Activated naive CD4-positive, alpha-beta T cell (primary cell): ENCODE measurements at places on chromosomes 4 and X.

- no peak for DNase-seq
Observed at GRCh38 chrX:69104756-69105434, 60.4 kb downstream of the PJA1 start.

DNA sequence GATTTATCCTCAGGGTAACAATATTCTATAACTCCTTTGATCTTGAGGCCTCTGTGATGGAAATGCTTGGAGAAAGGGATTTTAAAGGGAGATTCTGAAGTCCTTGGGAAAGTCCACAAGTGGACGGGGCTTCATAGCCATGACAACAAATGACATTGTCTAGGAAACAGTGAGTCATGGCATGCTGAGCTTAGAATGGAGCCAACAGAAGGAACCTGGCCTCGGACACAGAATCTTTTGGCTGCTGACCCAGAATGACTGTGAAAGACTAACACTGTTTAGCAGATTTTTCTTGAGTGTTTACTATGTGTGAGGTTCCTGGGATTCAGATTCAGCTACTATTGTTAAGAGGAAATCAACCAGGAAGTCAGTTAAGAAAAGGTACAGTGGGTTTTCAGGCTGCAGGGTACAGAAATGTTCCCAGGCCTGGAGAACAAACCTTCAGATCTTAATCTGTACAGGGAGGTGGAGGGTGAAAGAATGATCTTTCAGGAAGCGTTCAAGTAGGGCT lies 18.1 kb upstream of the CXCL2 start:
- DNase-seq, result no peak

GRCh38 chr4:165383591-165384073 lies 4.8 kb downstream of the CPE start:
- DNase-seq, result no peak

- DNase-seq, result no peak
Observed at GRCh38 chrX:134368126-134368525, 91.8 kb upstream of the HPRT1 start.

- no peak for DNase-seq
Observed at GRCh38 chr4:121454251-121454979, 73.6 kb upstream of the QRFPR start.

DNA sequence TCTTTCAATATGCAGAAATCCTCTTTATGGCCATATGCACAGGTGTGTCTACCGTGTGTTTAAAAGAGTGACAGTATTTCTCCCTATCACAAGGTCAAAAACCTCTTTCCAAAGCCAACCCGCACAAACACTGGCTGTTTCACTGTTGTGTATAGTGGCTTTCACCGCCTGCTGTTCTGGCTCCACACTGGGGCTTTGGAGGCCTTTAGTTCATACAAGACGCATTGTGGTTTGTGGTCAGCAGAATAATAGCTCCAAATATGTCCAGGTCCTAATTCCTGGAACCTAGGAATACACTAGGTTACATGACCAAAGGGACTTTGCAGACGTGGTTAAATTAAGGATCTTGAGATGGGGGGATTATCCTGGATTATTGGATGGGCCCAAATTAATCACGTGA lies 40.7 kb upstream of the FAM9A start:
- DNase-seq, result no peak

DNA sequence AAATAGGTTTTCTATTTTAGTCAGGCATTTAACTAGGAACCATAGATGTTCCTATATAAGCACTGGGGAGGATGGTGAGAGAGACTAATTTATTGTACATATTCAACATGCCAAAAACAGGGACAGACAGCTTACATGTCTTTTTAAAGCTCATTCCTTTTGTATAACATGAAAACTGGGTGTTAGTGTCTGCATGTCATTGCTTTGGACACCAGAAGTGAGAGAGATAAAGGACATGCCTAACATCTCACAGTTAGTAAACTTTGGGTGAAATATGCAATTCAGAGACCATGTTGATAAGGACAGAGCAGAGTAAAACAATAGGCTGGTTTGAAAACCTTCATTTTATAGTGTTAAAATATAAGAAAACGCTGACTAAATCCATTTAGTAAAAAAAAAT lies 860.0 kb upstream of the LCORL start:
- no peak for DNase-seq

- no peak for DNase-seq
Observed at GRCh38 chr4:143654571-143654970, 45.9 kb downstream of the FREM3 start.

DNA sequence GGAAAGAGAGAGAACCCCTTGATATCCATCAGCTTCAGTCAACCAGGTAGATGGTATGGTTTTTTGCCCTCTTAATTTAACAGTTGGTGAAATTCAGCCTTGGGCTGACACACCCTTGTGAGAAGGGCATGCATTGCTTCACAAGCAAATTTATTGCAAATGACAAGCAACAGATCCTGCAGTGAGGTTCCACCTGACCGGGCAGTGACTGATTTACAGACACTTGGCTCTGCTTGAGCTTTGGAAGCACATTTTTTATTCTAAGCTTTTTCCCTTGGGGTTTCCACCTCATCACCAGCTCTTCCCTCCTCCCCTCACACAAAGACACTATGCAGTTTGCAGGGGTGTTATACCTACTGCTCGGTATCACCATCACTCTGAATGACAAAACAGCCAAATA lies 28.3 kb upstream of the SERTM2 start:
- DNase-seq, result no peak

GRCh38 chr4:137678796-137679195 lies 146.5 kb upstream of the PCDH18 start:
- no peak for DNase-seq

DNA sequence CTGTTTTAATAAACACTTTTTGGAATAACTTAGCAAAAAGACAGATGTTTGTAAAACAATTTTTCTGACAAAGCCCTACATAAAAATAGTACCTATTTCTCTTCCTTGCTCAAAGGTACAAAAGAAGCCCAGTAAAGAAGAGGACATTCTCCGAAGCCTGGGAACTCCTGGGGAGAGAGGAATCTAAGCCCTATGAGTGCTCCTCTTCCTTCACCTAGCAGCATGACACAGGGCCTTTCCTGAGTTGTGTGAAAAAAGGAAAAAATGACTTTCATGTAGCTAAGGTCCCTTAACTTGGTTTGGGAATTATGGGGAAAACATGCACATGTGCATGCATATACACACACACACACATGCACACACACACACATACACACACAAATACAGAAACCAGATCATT lies 586.9 kb downstream of the TMA16 start:
- DNase-seq, result no peak

DNA sequence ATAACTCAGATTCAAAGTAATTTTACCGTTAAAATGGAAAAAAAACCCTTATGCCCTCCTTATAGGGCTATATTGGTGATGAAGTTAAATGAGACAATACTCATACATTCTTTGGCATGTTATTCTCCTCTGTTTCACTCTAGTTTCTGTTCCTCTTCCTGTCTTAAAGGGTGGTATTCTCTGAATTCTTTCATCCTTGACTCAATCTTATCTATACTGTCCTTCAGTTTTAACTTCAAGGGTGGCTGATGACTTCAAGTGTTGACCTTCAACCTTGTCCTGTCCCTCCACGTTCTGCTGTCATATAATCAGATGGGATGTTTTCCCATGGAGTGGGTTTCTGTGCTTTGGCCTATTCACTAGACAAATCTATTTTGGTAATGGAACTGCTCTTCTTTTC lies 44.0 kb downstream of the ZNF518B start:
- DNase-seq, result no peak

- no peak for DNase-seq
Observed at GRCh38 chr4:184148738-184149637, 68.7 kb downstream of the ENPP6 start.

- DNase-seq, result no peak
Observed at GRCh38 chr4:87192145-87192919, 28.1 kb downstream of the KLHL8 start.

DNA sequence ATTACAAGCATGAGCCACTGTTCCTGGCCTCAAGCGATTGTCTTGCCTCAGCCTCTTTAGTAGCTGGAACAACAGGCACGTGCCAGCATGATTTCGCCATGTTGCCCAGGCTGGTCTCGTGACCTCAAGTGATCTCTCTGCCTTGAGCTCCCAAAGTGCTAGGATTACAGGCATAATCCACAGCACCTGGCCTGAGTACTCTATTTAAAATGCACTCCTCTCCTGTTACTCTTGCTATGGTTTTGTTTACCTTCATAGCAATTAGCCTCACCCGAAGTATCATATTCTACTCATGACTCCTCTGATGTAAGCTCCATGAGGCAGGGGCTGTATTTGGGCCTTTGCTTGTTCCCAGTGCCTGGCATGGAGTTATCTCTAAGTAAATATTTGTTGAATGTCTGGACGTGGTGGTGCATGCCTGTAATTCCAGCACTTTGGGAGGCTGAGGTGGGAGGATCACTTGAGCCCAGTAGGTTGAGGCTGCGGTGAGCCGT lies 92.5 kb upstream of the SLC34A2 start:
- DNase-seq, result no peak

GRCh38 chrX:64571011-64571410 lies 175.8 kb upstream of the MTMR8 start:
- DNase-seq, result no peak

DNA sequence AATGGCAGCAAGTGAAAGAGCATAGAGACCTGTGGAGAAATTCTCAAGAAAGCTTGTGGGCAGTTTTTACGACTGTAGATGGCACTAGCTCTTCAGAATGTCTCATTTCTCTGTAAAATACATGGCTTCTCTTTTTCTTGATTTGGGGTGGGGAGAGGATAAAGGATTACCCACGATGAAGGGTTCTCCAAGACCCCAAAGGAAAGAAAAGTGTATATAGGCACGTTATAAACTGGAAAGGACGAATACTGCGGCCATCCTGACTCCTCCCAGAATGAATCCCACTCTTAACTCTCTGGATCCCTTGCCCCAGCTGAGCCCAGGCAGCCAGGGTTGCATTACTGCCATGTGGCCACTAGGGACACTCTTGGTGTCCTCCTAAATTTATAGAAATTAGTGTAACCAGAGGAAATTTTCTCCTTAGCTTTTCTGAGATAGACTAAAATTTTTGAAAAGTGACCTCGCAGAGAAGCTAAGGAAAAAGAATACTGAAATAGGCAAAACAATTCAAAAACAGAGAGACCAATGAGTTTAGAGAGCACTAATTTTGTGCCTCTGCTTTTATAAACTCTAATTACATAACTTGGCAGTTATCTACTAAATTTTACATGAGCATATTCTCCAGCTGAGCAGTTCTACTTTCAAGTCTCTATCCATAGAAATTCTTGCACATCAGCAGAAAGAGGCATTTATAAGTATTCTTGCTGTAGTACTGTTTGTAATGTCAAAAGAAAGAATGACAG lies 37.8 kb upstream of the PCDH19 start:
- no peak for DNase-seq

DNA sequence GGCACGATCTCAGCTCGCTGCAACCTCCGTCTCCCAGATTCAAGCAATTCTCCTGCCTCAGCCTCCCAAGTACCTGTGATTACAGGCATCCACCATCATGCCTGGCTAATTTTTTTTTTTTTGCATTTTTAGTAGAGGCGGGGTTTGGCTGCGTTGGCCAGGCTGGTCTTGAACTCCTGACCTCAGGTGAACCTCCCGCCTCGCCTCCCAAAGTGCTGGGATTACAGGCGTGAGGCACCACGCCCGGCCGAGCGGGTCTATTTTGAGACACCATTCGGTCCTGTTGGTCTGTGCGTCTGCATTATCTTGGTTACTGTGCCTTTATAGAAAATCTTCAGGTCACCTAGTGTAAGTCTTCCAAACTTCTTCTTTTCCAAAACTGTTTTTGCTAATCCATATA lies 21.7 kb upstream of the RGS12 start:
- no peak for DNase-seq

- DNase-seq, result no peak
Observed at GRCh38 chrX:123971982-123972381, 10.5 kb downstream of the STAG2 start.
